ENCODE measurements at places on chromosomes 3 and 15.

DNA sequence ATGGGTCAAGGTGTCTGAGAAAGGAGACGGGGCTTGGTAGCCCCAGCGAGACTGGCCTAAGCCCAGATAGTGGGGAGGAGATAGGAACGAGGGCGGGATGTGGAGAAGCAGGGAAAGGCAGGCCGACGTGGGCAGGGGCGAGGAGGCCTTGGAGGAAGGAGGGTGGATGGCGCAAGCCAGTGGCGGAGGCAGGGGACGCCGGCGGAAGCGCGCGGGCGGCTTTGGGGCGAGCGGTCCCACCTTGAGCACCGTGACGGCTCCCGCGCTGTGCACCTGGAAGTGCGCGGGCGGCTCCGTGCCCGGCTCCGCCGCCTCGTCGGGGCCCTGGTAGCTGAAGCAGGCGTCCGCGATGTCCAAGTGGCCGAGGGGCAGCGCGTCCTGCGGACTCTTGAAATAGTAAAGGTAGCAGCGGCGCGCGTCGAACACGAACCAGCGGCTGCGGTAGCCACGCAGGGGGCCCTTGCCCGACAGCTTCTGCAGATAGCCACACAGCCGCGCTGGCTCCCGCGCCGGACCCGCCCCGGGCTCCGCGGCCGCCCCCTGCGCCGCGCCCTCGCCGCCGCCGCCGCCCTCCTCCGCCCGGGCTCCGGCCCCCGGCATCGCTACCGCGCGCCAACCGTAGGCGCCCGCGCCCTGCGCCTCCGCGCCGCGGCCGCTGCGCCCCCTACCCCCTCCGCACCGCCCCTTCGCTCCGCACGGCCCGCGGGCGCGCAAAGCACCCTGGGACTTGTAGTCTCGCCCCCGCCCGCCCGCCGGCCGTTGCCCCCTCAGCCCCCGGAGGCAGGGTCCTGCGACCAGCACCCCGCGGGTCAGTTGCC lies at the start of gene TBC1D2B:
TBC1D2B (minus strand) TSS at position 659 of the 818 bp plus-strand sequence; CDS start at position 600, 59 bp downstream.
- DNase-seq = peak; percentile 69

DNA sequence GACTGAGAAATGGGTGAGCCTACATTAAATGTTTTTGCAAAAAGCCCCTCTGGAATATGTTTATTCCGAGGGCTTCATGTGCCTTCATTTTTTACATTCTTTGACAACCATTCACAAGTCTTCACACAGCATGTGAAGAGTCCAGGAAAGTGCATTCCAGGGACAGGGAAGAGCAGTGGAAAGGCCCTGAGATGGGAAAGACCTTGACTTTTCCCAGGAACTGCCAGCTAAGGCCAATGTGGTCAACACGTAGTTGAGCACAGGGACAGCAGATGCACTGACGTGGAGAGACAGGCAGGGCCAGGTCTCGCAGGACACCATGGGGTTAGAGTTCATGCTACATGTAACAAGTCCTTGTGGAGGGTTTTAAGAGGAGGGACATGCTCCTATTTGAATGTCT lies 21.7 kb downstream of the SSR3 start:
- no peak for DNase-seq

GRCh38 chr15:89780601-89781000 lies 4.5 kb downstream of the MESP2 start:
- DNase-seq = no peak

DNA sequence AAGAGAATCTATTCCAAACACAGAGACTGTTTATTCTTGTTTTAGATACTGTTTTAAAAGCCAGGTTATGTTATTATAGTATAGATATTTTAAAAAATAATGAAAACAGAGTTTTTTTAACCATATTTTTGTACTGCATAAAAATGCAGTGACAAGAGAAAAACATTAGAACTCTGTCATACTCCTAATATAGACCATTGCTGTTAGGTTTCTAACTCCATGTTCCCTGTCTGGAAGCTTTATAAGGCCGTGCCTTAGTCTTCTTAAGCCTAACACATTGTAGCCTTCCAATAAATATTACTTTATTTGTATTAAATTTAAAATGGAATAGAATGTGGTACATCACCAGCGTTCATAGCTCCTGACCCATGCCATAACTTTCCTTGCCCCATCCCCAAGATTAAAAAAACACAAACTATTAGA lies 53.2 kb downstream of the MBNL1 start:
- DNase-seq = no peak

DNA sequence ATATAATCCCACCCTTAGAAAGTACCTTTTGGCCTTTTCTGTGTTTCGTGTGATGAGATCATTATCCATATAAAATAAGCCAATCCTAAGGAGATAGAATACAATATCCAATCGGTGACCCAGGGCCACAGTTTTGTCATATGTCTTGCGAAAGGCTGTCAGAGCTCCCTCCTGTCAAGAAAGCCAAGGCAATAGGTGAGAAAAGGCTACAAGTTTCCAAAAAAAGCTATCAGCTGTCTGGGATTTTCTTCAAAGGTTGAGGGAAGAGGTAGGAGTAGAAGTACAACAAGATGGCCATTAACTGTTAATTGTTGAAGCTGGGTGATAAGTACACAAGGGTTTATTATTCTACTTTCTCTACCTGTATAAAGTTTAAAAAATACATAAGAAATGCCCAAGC lies 4.0 kb downstream of the PSMD6 start:
- no peak for DNase-seq

- DNase-seq = peak; percentile 12
These were observed 878 bp downstream of the DYNC1LI1 start for GRCh38 chr3:32569540-32570420.

DNA sequence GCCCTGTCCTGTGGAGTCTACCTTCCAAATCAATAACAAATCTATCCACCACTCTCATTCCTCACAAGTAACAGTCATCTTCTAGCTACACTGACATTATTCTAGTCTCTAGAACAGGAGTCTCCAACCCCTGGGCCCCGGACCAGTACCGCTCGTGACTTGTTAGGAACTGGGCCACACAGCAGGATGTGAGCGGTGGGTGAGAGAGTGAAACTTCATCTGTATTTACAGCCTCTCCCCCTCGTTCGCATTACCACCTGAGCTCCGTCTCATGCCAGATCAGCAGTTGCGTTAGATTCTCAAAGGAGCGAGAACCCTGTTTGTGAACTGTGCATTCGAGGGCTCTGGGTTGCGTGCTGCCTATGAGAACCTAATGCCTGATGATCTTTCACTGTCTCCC lies 31.9 kb downstream of the ROBO2 start:
- no peak for DNase-seq

GRCh38 chr3:14872706-14873105 lies 53.9 kb downstream of the FGD5 start:
- DNase-seq = no peak

DNA sequence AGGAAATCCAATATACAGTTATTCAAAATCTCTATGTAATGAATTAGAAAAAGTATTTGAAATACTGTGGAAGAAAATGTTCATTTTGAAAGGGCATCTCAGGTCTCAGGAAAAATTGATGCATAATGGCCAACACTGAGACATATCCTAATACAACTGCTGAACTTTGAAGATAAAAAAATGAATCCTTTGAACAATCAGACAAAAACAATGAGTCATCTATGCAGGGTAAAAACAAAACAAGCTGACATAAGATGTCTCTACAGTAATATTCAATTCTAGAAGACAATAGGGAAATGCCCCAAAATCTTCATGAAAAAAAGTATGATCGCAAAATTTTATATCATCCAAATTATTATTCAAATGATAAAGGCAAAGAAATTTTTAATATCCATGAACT lies 34.0 kb upstream of the ZNF280D start:
- DNase-seq = no peak

DNA sequence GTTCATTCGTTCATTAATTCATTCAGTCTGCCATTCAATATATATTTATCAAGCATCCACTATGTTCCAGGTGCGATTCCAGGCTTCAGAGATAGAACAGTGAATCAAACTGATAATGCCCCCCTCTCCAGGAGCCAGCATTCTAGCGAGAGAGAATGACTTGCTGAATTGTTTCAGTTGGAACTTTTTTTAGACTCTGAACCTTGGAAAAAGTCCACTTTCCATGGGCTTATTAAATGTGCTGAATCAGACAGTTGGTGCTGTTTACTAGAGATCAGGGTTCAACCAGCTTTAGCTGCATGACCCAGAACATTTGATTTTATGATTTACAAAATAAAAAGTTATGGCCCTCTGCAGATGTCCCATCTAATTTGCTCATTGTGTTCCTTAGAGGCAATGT lies 213.2 kb downstream of the THSD4 start:
- DNase-seq = no peak

DNA sequence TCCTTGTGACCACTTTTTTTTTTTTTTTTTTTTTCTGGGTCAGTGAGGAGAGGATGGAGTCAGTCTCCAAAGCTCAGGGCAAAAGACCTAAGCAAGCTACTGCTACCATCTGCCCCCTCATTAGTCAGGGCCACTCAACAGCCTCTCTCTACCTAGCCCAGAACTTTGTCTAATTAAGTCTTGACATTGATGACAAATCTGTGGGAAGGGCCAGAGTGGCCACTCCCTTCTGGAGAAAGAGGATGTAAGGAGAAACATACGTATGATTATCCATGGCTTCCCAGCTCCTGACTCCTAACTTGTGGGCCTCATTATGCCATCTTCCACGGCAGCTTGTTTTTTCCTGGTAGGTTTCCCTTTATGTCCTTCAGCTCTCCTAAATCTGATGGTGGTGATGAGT lies 37.9 kb downstream of the NR1I2 start:
- DNase-seq = no peak

- no peak for DNase-seq
These were observed 11.2 kb downstream of the B3GNT5 start for GRCh38 chr3:183264268-183264667.

- no peak for DNase-seq
These were observed 75.8 kb downstream of the ZPLD1 start for GRCh38 chr3:102510663-102511062.

GRCh38 chr3:105174017-105174615 lies 192.6 kb upstream of the ALCAM start:
- no peak for DNase-seq

DNA sequence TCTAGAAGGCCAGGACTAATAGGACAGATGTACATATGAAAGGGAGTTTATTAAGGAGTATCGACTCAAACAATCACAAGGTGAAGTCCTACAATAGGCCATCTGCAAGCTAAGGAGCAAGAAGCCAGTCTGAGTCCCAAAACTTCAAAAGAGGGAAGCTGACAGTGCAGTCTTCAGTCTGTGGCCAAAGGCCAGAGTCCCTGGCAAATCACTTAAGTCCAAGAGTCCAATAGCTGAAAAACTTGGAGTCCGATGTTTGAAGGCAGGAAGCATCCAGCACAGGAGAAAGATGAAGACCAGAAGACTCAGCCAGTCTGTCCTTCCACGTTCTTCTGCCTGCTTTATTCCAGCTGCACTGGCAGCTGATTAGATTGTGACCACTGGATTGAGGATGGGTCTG lies 11.1 kb upstream of the CELF6 start:
- DNase-seq = no peak

DNA sequence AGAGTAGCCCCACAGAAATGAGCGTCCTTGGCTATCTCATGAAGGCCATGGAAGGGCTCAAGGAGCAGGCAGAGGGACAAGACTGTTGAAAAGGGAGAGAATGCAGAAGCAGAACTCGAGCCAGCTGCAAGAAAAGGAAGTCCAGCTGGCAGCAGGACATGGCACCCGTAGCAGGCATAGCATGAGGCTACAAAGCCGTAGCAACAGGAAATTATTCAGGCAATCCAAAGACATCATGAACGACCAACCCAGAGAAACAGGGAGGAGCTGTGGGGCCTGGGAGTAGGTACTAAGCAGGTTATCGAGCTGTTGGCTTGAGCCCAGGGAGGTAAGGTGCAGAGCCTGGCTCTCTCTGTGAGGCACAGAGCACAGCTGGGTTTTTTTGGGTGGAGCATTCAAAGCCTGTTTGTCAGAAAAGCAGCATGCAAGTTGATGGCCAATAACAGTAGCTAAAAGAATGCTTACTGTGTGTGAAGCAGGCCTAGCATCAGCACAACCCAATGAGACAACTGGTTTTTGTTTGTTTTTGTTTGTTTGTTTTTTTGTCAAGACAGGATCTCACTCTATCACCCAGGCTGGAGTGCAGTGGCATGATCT lies 144.0 kb upstream of the SMAD3 start:
- DNase-seq = no peak

DNA sequence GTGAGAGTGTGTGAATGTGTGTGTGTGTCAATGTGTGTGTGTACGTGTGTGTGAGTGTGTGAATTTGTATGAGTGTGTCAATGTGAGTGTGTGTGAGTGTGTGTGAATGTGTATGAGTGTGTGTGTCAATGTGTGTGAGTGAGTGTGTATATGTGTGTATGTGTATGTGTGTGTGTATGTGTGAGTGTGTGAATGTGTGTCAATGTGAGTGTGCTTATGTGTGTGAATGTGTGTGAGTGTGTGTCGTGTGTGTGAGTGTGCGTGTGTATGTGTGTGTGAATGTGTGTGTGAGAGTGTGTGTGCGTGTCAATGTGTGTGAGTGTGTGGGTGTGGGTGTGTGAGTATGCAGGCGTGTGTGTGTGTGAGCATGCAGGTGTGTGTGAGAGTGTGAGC lies 93.5 kb upstream of the ALDH1A3 start:
- no peak for DNase-seq

GRCh38 chr3:106302451-106303221 lies 433.8 kb upstream of the CBLB start:
- peak; percentile 26 for DNase-seq

GRCh38 chr3:149487598-149488197 lies 13.2 kb downstream of the TM4SF4 start:
- peak; percentile 2 for DNase-seq

GRCh38 chr15:80989081-80989517 lies 520 bp downstream of the MESD start:
- no peak for DNase-seq

DNA sequence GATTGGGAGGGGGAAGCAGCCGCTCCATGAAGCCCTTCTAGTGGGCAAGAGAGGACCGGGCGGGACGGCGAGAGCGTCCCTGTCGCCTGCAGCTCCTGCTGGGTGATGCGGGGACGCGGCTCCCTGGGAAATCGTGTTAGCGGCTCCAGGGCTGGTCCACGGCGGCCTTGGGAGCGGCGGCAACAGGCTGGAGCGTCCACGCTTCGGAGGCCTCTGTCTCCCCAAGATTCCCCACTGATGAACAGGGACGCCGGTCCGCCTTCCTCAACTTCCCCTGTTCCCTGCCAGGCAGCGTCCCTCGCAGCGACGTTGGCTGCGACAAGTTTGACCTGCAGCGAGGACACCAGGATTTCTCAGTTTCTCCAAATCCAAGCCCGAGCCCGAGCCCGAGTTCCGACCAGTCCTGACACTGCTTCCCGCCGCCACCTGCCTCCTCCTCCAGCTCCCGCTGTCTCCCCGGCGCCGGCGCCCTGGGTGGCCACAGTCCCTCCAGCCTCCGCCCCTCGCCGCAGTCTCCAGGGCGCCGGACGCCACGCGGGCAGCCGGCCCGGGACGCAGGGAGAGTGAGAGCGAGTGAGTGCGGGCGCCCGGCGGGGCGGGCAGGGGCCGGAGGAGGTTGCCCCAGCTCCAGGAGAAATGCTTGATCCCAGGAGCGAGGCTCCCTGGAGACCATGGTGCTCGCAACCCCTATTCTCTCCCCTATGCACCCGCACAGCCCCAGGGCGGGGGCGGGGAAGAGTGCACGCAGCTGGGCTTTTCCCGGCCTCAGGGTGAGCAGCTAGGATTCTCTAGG lies 78.1 kb upstream of the RNF7 start:
- no peak for DNase-seq

GRCh38 chr15:89803941-89804800 lies 10.5 kb downstream of the ANPEP start:
- DNase-seq = no peak

GRCh38 chr3:159616234-159616825 lies 372.3 kb upstream of the IL12A start:
- DNase-seq = no peak

- no peak for DNase-seq
These were observed 172.1 kb upstream of the SMAD3 start for GRCh38 chr15:66893294-66893693.

GRCh38 chr15:70859998-70860397 lies 6.0 kb upstream of the LARP6 start:
- no peak for DNase-seq
